ENCODE measurements at places on chromosomes 5 and 9. TPM values are rescaled to one million over a fixed set of nuclear protein-coding genes. Genes with fewer than 3 reads are reported as not detected.
A peak's percentile ranks its signal among the peaks of the same experiment; 100 is the strongest.

GRCh38 chr5:58150926-58151325, 309.0 kb downstream of the PLK2 start:
- no peak for DNase-seq

GRCh38 chr9:105901514-105902109, 207.3 kb downstream of the TMEM38B start:
- peak; percentile 67 for DNase-seq

DNA sequence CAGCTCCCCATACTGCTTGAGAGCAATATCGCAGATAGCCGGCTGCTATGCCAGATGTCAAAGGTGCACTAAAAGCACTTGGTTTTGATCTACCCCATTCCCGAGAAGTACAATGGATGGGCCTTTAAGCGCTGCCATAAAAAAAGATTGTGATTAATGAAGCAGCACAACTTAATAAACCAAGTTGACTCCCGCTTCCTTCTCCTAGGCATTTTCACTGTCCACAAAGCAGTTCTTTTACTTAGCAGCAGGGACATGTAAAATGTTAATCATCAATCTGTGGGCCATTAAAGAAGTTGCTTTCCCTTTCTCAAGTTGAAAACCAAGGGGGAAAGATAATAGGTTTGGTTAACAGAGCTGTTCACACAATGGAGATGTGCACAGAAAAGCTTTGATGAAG, 176.4 kb downstream of the TRPM6 start:
- no peak for DNase-seq

DNA sequence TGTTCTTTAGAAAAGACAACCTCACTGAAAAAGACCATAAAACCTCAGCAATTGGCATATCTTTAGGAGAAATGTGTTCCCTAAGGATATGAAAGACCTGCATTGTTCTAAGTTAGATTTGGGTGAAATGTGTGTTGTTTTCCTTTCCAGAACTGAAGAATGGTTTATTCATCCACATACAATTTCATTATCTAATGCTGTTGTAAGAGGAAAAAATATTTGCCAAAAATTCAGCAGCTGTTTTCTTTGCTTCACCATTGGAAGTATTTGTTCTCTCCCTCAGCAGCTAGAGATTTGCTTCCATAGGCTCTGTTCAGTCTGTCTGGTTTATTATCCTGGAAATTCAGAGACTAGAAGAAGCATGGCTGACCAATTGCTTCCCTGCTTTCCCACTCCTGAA, 150.9 kb downstream of the ISOC1 start:
- DNase-seq = peak; percentile 29

GRCh38 chr5:141994511-141995136, 18.2 kb downstream of the GNPDA1 start:
- DNase-seq = no peak

GRCh38 chr5:348726-349125, 27.2 kb downstream of the AHRR start:
- no peak for DNase-seq

DNA sequence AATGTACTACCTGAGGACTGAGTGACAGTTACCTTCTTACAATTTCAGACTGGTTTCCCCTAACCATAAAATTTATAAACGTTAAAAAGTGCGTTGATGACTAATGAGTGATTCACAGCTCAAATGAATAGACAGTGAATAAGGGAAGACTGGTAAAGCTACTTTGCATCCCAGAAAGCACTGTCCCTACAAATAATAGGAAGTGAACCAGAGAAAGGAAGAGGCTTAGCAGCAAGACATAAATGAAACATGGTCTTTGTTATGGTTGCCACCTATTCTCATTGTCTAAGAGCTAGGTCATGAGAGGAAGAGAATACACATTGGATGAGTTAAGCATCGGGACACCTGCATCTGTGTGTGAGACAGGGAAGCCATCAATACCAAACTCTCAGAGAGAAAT, 849.2 kb downstream of the TAF11L14 start:
- no peak for DNase-seq

DNA sequence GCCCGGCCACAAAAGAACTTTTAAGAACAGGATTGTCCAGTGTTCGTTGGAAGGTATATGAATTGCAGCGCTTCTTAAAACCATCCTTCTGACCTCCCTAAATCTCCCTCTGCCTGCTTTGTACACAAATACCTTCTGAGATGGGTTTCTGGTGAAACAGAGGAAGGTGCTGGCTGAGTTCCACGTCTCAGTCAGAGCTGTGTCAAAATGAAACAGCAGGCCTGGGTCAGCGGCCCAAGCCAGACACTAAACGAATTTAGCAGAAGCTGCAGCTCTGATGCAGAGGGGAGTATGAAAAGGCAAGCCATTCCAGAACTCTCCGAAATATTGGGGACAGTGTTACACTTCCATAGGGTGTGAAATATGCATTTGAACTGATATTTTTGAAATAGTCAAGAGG, 37.8 kb upstream of the CRB2 start:
- DNase-seq = peak; percentile 76

- no peak for DNase-seq
Observed at GRCh38 chr5:178103612-178104011, 9.7 kb upstream of the N4BP3 start.

DNA sequence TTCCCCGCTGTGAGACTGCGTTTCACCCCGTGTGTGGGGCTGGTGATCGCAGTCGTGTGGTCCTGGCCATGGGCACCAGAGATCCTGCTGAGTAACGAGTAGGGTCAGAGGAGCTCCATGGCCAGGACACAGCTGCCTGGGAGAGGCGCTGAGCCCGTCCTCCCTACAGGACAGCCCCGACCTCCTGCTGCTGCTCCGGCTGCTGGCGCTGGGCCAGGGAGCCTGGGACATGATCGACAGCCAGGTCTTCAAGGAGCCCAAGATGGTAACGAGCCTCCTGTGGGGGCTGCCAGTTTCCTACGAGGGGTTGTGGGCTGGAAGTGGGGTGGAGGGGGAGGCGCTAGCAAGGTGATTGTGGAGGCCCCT, 11.0 kb downstream of the NELFB start:
- DNase-seq = no peak

- DNase-seq = peak; percentile 60
Observed at GRCh38 chr9:128911529-128912035, 9.2 kb upstream of the PHYHD1 start.

DNA sequence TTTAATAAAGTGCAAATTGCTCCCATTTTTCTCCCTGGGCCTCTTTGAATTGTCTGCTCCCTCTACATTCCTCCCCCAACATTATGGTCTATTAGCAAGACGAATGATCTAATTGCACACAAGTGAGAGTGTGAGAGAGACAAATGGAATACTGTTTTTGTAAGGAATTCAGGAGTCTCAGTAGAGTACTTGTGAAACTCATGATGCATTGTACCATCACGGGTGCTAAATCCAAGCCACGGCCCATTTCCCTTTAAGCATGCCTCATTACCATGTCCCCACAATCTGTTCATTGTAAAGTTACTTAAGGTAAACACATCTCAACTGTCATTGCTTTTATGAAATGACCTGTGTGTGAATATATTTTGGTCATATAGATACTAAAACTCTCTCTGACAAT, 62.8 kb downstream of the CD180 start:
- DNase-seq = no peak

DNA sequence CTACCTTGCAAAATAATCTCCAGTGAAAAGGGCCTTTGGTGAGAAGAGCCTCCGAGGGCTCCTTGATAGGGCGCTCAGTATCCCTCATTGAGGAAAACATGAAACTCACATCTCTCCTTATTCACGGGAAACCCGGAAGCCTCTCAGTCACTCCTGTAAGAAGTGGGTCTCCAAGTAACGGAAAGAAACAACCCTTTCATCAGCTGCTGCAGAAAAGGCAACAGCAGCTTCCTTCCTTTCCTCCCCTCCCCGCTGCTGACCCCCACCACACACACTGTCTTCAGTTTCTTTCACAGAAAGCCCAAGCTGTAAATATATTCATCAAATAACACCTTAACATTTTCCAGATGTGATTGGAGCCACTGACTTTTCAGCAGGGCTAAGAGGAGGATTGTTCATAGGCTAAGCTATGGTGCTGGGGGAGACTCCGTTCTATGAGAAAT, 81.4 kb downstream of the C9orf152 start:
- DNase-seq = peak; percentile 67

DNA sequence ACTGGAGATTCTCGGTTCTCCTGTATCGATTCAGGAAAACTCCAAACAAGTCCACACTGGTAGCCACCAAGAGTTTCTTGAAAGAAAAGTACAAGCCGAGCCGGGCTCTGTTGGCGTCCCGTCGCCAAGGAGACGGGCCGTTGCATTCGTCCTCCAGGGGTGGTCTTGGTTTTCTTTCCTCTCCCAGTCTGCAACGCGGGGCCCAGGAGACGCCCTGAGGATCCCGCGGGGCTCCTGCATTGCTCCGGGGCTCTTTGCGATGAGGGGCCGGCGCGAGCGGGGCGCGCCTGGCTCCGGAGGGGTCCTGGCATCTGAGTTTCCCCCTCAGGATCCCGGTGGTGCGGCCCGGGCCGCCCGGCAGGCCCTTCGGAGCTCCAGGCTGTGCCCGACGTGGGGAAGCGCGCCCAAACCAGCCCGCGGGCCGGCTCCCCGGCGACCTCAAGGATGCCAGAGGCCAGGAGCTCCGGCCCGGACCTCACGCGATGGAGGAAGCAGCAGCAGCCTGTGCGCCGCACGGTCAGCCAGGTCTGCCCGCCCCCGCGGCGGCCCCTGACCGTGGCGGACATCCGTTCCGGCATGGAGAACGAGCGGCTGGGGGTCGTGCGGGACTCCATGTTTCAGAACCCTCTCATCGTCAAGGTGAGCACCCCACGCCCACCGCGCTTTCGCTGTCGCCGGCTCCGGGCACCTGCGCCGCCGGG, at the start of gene CFAP77:
TSS of gene CFAP77 (plus strand) at position 384 of the 701 bp plus-strand sequence. CDS start at position 445, 61 bp downstream.
- DNase-seq = peak; percentile 54

DNA sequence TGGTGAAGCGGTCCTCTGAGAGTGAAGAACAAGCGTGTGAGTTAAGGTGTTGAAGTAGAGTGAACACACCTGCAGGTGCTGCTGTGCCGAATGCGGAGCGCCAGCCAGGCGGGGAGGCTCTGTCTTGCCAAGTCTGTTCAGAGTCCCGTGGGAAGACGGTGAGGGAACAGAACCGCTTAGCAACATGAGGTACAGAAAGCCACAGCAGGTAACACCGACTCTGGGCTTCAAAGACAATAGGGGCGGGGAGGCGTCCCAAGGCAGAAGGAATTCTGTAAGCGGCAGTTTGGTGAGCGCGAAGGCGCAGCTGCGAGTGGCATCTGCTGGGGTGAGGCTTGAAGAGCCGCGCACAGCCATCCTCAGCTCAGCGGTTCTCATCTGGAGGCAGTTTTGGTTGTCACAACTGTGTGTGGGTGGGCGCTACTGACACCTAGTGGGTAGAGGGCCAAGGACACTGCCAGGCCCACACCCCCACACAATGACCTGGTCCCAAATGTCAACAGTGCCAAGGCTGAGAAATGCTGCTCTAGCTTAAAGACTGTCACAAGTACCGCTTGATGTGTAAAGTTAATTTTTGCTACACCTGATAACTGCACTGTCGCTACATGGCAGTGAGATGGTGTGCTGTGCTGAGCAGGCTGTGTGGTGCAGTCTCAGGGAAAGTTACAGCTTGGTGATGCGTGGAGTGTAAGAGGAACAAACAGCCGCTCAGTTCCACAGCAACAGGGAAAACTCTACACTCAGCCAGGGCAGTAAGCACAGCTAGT, 67.4 kb upstream of the TBC1D9B start:
- DNase-seq = peak; percentile 24

- DNase-seq = no peak
Observed at GRCh38 chr9:119945686-119946085, 576.5 kb upstream of the BRINP1 start.

- DNase-seq = no peak
Observed at GRCh38 chr9:23739753-23740152, 86.3 kb downstream of the ELAVL2 start.

GRCh38 chr5:132103969-132104391, 30.4 kb downstream of the CSF2 start:
- DNase-seq = no peak

- peak; percentile 83 for DNase-seq
Observed at GRCh38 chr9:16521868-16522411, 348.5 kb downstream of the BNC2 start.

- DNase-seq = no peak
Observed at GRCh38 chr9:4095484-4095883, 204.4 kb downstream of the GLIS3 start.

GRCh38 chr5:92923885-92924284, 657.1 kb downstream of the NR2F1-AS1 start:
- no peak for DNase-seq

DNA sequence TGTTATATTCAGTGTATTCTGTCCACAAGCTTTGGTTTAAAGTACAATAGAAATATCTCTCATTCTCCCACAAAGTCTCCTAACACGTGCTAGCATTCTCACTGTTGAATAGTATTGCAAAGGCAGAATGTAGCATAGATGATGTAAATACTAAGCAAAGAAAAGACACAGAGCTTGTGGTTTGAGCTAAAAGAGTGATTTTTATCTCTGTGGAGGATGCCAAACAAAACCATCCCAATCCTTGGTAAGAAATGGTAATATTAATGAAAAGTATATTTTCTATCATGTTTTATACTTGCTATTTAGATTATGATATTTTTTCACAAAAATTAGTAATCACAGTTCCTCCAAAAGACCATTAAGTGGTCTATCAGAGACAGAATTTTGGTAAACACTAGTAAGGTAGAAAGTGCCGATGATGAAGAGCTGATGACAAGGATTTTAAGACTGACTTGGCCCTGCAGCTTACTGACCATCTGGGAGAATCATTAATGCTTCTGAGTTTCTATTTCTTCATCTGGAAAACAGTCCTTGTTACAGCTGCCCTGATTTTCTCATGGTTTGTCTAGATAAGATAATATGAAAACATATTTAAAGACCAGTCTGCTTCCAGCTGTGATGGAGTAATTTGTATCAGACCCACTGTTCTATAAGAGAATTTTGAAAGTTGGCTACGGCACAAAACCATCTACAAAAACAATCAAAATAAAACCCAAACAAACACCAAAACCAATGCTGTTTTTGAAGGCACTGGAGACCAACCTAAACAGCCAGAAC, 510.2 kb downstream of the SPATA31D1 start:
- peak; percentile 46 for DNase-seq

GRCh38 chr5:53560028-53560427, 411 bp upstream of the NDUFS4 start:
- no peak for DNase-seq

DNA sequence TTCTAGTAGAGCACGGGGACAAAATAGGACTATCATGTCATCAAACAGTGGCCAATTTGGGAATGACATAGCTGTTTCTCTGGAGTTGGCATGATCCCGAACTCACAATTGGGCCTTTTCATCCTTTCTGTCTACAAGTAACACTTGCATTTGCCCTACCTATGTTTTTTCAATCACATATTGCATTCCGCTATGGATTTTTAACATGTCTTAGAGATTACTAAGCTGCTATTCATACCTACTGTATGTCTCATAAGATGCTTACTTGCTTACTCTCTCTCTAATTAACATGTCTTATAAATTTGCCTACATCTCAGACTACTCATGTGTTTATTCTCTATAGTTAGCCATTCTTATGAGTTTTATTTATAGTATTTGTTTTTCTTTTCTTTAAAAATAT, 341.2 kb upstream of the CTNND2 start:
- DNase-seq = no peak

- DNase-seq = no peak
Observed at GRCh38 chr9:804026-804425, 37.5 kb upstream of the DMRT1 start.

The PLAC8L1 gene
- total RNA-seq = not detected

The IRX2 gene
- 6.5 TPM for total RNA-seq

The STXBP1 gene
- total RNA-seq = 14.4 TPM

The C1QTNF3 gene
- 200 TPM for total RNA-seq

The SLC36A3 gene
- total RNA-seq = 1.4 TPM

The MLANA gene
- total RNA-seq = 1.2 TPM

The RNF180 gene
- 27.4 TPM for total RNA-seq

The FOXD4L4 gene
- 1.9 TPM for total RNA-seq

The HRCT1 gene
- 13.7 TPM for total RNA-seq

The WWC1 gene
- 1.2 TPM for total RNA-seq

The ZNF454 gene
- total RNA-seq = 2.4 TPM

The CCDC183 gene
- total RNA-seq = not detected

The TMEM38B gene
- total RNA-seq = 8.7 TPM
